Suprapubic skin (tissue), 4 donors: ENCODE measurements at places on chromosomes 5 and 9. TPM values are rescaled to one million over a fixed set of nuclear protein-coding genes. Genes with fewer than 3 reads are reported as not detected.

Gene APBA1
- 12.3 TPM for total RNA-seq

Gene ARID3C
- total RNA-seq = 0.42 TPM

Gene MTAP
- 23.5 TPM for total RNA-seq

Gene TMEM252
- total RNA-seq = not detected

DNA sequence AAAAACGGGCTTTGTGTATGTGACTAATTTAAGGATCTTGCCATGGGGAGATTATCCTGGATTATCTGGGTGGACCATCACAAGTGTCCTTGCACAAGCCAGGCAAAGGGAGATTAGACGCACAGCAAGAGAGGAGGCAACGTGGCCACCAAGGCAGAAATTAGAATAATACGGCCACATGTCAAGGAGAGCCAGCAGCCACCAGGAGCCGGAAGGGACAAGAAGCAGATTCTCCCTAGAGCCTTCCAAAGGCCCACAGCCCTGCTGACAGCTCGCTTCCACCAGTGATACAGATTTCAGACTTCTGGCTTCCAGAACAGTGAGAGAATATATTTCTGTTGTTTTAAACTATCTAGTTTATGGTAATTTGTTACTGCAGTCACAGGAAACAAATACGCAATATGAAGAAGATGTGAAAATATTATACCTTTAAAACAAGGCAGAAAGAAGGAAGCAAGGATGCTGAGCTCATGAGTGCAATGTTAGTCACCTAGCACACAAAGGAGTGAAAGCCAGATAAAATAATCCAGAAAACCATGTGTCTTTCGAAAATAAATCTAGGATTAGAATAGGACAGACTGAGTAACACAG lies 28.7 kb upstream of the F2RL1 start:
- H3K27me3 ChIP-seq = no peaks in the 10 kb centered on the region
- H3K4me3 ChIP-seq = no peak overlapping the region
- peaks cover 24% of the 10 kb centered on the region for H3K4me1 ChIP-seq
- peak overlapping the region; percentile 39 for H3K27ac ChIP-seq
- H3K36me3 ChIP-seq = no peaks in the 10 kb centered on the region

Gene ANKRD33B
- 27.0 TPM for total RNA-seq

DNA sequence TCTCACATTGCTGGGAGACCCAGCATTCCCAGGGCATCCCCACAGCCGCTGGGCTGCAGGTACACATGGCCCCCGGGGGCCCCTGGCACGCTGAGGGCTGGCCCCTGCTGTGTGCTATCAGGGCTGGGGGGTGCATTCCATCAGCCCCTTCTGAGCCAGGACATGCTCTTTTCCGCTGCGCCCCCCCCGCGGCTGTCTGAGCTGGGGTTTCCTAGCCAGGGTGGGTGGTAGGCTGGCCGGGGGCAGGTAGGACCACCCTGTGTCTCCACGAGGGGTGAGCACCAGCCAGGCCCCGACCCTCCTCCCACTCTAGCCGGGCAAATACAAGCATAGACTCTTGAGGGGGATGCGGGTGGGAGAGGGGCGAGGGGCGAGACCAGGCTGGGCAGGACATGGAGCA lies 58.1 kb upstream of the FCN2 start:
- no peak for DNase-seq
- H3K4me3 ChIP-seq = no peak overlapping the region

GRCh38 chr9:109110329-109111021 lies 9.3 kb downstream of the TMEM245 start:
- H3K4me3 ChIP-seq = no peak overlapping the region
- DNase-seq = no peak
- H3K27ac ChIP-seq = peak overlapping the region; percentile 52
- no peaks in the 10 kb centered on the region for H3K27me3 ChIP-seq
- no peaks in the 10 kb centered on the region for H3K36me3 ChIP-seq

DNA sequence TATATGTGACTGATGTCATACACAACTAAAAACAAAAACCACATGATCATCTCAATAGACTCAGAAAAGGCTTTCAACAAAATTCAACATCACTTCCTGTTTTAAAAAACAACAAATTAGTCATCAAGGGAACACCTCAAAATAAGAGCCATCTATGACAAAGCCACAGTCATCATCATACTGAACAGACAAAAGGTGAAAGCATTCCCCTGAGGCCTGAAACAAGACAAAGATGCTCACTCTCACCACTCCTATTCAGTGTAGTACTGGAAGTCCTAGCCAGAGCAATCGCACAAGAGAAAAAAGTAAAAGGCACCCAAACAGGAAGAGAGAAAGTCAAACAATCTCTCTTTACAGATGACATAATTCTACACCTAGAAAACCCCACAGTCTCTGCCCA lies 893.5 kb upstream of the EDIL3 start:
- H3K36me3 ChIP-seq = no peaks in the 10 kb centered on the region
- no peak overlapping the region for H3K4me3 ChIP-seq
- no peak for DNase-seq
- no peak overlapping the region for H3K27ac ChIP-seq
- no peaks in the 10 kb centered on the region for H3K27me3 ChIP-seq

Gene TPPP
- 19.7 TPM for total RNA-seq

Gene PCDHB3
- total RNA-seq = 2.2 TPM

DNA sequence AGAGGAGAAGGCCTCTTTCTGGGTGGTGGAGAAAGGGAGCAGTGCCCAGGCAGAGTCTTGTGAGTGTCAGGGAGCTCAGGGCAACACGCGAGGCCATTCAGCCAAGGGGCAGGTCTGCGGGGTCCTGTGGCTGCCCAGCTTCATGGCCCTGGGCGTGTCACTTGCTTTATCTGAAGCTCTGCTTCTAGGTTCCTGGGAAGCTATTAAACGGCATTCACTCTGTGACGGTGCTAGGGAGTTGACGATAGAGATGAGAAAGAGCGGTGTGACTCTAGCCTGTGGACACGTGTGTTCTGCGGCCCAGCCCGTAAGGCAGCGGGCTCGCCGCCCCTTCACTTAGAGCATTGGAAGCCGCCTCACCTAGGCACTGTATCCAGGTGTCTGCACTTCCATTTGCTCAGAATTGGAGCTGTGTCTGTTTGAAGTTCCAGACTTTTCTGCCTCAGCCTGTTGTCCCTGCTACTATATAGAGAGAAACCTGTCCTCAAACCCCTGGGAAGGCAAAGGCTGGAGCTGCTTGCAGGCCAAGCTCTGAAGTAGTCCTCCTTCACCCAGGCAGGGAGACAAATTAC lies 88.3 kb downstream of the PHF2 start:
- no peak overlapping the region for H3K4me3 ChIP-seq
- no peak overlapping the region for H3K27ac ChIP-seq
- H3K36me3 ChIP-seq = peaks cover 75% of the 10 kb centered on the region
- DNase-seq = peak; percentile 50
- H3K4me1 ChIP-seq = no peaks in the 10 kb centered on the region
